NB4 (cell line): ENCODE measurements at places on chromosomes 1 and 21.
A peak's percentile ranks its signal among the peaks of the same experiment; 100 is the strongest.

GRCh38 chr1:28792644-28793121 is 19.3 kb upstream of the OPRD1 start:
- no peak for DNase-seq

DNA sequence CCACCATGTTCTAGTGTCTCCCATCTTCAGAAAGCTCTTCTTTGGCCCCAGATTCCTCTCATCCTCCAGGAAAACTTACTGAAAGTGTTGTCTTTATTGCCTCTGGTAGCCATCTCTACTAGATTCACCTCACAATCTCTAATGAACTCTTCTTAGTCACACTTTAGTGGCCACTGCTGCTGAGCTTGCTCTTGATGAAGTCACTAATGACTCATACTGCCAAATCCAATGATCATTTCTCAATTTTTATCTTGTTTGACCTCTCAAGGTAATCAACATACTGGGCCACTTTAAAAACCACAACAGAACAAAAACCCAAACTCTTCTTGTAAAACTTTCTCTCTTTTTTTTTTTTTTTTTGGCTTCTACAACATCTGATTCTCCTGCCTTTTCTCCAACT is 196.4 kb downstream of the LHX8 start:
- DNase-seq, result no peak

- peak; percentile 14 for DNase-seq
Measured at GRCh38 chr1:248686815-248687214, 15.8 kb downstream of the OR14I1 start.

DNA sequence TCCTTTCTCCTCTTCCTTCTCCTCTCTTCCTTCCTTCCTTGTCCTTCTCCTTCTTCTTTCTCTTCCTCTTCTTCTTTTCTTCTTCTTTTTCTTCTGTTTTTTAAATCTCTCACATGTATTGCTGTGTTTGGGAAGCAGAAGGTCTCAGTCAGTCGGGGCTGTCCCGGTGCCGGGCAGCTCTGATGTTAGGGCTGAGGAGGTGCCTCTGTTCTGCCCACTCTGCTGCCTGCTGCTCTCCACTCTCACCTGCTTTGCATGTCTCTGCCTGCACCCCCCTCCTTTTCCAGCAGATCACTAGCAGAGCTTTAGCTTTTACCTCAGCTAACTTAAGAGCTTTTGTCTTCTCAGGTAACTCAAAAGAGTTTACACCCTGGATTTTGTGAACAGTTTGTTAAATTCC is 276.6 kb downstream of the CHRM3 start:
- no peak for DNase-seq

- no peak for DNase-seq
Measured at GRCh38 chr1:160410406-160411005, 10.1 kb downstream of the VANGL2 start.

DNA sequence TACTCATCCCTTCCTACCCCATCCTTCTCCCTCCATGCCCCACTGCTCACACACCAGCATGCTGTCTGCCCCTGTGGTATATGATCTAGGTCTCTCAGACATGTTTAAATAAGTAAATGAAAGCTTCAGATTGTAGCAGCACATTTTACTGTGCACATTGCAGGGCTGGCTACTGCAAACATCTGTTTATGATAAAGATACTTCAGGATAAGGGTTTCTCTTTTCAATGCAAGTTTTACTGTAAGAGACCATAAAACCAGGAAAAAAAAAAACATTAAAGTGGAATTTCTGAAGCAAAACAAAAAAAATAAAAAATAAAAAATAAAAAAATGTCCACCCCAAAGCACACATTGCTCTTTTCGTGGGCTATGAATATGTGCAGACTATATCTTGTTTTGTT is 184.4 kb downstream of the USH2A start:
- no peak for DNase-seq

- DNase-seq, result no peak
Measured at GRCh38 chr1:114455102-114455785, 55.8 kb downstream of the TRIM33 start.

DNA sequence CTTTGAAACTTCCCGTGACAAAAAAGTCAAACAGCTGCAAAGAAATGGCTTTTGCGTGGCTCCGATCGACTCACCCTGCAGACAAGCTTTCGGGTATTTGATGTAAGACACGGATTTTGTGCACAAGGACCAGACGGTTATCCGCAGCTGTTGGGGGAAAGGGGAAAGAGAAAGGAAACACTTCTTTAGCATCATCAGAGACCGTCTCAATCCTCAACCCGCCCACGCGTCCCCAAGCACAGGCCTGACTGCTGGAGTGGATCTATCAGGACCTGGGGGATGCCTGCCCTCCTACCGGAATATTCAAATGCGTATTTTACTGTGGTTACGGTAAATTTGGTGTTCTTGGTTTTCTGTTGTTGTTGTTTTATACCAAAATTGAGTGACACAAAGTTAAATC is 11.2 kb downstream of the WRAP73 start:
- DNase-seq, result no peak

- DNase-seq, result no peak
Measured at GRCh38 chr1:151801310-151801820, 3.9 kb downstream of the LINGO4 start.
